ENCODE measurements at places on chromosomes 2 and 18.

DNA sequence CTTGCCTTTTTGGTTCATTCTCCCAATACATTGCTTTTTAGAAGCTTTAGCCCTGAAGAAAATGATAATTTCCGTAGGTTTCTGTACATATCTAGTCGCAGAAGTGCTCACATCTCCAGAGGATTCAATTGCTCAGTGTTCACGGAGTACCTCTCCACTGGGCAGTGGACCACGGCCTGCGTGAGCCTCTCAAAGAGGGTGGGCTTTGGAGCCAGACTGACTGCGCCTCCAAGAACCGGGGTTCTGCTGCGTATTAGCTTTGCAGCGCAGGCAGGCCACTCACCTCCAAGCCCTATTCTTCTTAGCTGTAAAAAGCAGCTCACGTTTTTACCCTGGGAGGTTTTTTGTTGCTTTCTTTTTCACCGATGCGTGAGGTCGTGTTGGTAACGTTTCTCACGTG, 35.4 kb downstream of the NTSR2 start:
- DNase-seq: no peak

- no peak for DNase-seq
Observed at GRCh38 chr2:128395640-128396499, 77.2 kb upstream of the HS6ST1 start.

DNA sequence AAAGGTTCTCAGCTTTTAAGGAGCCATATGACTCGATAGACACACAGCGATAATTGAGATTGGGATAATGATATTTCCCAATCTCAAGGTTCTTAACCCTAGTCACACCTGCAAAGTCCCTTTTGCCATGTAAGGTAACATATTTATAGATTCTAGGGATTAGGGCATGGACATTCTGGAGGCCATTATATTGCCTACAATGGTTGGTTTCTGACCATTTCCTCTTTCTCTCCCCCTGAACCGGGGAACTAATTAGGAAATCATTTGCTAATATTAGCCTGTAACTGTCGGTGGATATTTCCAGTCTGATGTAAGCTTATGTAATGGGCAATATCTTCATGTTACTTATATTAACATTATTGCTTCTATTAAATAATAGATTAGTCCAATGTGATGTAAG, 40.8 kb upstream of the ARHGAP15 start:
- DNase-seq: no peak

DNA sequence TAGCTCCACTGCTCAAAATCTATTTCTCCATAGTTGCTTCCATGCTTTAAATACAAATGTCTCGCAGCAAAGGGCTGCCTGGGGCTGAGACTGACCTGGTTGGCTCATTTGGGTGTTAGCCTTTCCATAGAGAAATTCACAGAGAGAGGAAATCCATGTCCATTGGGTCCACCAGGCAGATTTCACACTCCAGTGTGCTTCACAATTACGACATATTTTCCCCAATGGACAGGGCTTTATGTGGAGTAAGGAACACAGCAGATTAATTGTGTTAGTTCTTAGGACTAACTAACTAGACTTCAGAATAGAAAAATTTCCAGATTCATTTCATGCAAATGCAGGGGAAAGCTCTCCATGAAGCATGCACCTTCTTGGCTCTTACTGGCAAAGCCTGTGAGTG, 180.7 kb downstream of the FBXO15 start:
- DNase-seq: no peak

DNA sequence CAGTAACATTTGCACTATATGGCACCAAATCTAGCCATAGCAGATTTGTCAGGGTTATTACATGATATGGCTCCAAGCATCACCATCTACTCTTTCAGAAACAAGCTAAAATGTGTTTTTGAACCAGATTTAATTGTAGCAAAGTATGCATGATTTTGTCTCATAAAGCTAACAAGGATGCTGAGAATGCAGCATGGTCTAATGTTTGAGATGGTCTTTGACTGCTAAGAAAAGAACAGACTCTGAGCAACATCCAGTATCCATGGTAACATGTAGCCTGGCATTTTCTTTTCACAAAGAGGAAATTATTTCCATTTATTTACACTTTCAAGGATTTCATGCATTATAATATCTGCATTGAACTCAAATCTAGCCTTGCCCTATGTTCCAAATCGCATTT, 206.5 kb downstream of the PDE1A start:
- DNase-seq: no peak

- no peak for DNase-seq
Observed at GRCh38 chr2:221034026-221034701, 537.9 kb downstream of the EPHA4 start.

- DNase-seq: peak; percentile 83
Observed at GRCh38 chr2:28566521-28567041, 70.7 kb downstream of the PLB1 start.

GRCh38 chr18:23401400-23402347, 51.4 kb upstream of the RIOK3 start:
- DNase-seq: no peak

GRCh38 chr2:102704531-102704930, 57.3 kb upstream of the TMEM182 start:
- DNase-seq: no peak

DNA sequence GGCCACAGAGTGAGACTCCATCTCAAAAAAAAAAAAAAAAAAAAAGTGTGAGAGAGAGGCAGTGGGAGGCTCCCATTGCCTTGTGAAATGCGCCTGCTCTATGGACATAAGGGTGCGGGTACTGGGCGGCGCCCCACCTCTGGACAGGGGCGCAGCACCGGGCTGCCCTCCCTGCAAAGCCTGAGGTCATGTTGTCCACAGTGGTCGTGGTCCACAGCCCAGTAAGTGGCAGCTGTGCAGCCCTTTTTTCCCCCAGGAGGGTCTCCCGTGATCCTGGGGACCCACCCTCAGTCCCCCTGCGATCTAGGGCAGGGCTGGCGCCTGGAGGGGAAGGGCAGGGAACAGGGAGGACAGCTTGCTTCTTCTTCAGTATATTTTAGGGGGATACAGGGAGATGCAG, 37.8 kb downstream of the LPIN1 start:
- no peak for DNase-seq

- DNase-seq: no peak
Observed at GRCh38 chr2:102950371-102950946, 188.6 kb downstream of the TMEM182 start.

- DNase-seq: no peak
Observed at GRCh38 chr2:131394147-131394931, 30.4 kb upstream of the RAB6D start.

DNA sequence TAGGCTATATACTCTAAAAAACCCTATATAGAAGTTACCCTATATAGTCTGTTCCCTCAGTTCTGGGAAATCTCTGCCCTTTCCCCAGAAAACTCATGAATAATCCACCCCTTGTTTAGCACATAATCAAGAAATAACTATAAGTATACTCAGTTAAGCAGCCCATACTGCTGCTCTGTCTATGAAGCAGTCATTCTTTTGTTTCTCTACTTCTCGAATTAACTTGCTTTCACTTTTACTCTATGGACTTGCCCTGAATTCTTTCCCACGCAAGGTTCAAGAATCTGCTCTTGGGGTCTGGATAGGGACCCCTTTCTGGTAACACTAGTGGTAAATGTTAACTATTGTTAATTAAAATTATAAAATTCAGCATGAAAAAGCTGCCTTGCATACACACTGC, 17.4 kb upstream of the AP1S3 start:
- no peak for DNase-seq

DNA sequence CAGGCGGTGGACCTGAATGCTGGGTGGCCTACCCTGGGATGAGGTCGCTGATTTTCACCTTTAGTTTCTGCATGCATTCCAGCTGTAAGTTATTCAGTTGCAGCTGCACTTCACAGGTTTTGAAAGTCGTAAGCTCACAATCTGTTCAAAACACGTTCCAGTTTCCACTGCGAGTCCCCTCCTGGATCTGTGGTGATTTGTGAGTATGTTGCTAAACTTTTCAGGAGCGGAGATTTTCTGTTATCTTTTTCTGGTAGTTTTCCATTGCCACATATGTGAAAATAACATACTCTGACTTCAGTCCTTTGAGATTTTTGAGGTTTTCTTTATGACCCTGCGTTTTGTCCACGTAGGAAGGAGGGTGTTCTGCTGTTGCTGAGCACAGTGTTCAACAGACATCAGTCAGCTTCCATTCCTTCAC, 102.1 kb downstream of the SNTG2 start:
- DNase-seq: no peak

DNA sequence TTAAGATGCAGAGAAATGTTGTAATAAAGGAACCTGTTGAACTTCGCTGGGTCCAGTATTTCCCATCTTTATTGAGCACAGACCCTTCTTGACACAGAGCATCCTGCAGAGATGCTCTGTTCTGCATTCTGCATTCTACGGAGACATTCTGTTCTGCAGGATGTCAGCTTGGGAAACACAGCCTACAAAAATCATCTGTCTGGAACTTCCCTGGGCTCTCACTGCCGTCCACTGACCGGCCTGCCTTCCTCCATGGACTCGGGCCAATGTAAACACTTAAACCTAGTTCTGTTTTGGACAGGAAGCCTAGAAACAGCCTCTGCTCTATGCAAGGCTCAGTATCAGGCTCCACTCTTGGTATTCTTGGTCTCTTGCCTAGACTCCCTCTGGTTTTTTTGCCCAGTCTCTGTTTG, 90.0 kb upstream of the PPP1CB start:
- DNase-seq: no peak

DNA sequence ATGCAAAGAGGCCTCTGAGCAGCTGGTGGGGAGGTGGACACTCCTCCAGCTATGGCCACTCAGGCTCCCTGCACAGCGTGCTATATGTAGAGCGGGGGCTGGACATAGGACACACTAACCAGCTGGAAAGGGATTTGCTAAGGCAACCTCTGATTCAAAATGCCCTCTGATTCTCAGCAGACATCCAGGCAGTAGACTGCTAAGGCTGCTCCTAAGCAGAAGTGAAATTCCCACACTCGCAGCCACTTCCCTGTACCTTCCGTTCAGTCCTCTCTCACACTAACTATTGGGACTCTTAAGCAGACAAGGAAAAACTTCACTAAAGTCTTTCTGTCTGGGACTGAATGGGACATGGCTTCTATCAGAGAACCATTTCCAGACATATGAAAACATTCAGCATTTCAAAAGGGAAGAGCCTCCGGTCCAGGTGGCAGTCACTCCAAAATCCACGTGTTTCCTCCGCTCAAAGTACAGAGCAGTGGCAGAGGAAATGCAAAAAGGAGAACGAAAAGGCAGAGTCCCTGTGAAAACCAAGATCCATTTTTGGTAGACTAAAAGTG, 265.8 kb downstream of the TTC32 start:
- DNase-seq: no peak

- no peak for DNase-seq
Observed at GRCh38 chr18:78913395-78913794, 66.2 kb upstream of the SALL3 start.

DNA sequence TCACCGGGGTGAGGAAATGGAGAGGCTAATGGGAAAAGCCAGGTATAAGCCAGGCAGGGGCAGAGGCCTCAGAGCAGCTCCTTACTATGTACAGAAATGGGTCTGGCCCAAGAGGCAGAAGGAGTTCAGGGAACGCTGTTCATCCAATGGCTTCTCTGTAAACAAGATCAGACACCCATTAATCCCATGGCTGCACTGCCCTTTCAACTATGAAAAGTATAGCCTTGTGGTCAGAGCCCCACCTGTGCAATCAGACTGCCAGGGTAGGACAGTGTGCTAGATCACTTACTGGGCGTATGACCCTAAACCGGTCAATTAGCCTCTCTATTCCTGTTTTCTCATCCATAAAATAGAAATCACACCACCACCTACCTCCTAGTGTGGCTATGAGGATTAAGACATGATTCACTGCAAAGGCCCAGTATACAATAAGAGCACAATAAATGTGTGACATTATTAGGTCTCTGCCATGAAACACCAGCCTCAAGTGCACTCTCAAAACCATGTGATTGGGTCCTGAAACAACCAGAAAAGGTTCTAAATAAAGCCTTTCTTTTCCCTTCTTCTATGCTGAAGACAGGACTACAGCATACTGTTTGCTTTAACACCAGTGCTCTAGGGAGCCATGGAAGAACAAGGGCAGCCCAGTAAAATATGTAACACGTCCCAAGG, 4.4 kb downstream of the ANKRD44 start:
- no peak for DNase-seq

DNA sequence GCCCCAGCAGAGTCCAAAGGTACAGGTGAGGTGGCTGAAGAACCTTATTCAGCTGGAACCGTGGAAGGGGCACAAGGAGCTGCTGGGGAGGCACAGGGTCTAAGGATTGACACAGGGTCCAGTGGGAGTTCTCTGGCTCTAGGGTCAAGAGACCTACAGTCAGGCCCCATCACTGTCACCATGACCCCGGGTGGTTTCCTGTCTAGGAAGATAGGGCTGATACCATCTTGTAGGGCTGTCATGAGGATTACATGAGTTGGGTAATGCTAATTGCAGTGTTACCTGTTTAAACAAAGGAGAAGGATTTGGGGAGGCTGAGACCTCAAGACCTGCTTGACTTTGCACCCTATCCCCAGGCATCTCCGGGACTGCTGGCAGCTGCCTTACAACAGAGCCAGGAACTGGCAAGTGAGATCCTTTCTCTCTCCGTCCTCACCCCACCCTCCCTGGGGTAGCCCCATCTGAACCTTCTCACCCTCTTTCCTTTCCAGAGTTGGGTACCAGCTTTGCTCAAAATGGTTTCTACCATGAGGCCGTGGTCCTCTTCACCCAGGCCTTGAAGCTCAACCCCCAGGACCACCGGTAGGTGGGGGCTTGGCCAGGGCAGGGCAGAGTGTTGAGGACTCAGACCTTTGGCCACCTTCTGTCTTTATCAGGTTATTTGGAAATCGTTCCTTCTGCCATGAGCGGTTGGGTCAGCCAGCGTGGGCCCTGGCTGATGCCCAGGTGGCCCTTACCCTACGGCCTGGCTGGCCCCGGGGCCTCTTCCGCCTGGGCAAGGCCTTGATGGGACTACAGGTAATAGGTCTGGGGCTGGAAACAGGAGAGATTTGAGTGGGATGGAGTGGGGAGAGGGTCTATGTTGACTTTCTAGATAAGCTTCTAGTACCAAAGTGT, 7.5 kb downstream of the LBX2 start:
- no peak for DNase-seq

DNA sequence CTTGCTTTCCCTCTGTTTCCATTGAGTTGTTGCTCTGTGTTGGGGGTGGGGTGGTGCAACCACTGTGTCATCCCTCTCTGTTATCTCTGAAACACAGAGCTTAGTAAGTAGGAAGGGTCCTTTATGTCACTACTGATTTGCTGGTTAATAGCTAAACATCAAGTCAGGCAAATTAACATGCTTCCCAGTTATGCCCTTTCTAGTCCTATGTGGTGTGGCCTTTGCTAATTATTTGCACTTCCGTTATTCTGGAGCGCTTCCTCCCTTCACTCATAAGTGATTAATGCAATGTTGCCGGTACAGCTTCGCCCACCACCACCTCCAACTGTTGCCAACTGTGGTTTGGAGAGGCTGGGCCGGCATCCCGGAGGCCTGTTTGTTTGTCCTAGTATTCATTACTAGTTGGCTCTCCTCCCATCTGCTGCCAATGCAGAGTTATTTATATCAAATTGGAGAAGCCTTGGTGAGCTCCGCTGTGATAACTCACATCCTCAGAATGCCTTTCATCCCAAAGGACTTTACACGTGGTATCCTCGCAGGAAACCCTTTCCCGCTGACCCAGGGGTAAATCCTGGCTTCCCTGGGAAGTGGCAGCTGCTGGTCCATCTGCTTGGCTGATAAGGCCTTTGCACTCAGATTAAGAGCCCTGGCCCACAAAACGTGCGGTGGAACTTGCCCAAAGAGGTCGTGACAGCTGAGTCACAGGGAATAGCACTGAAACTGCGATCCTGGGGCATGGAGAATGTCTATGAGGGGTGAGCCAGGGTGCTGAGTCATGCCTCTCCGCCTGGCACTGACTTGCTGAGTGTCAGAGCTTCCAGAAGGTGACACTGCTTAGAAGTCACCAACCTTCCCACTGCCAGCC, 72.0 kb upstream of the ZCCHC2 start:
- no peak for DNase-seq

GRCh38 chr2:100643467-100643866, 80.7 kb downstream of the PDCL3 start:
- DNase-seq: no peak
